Stimulated activated CD4-positive, alpha-beta T cell treated with anti-CD3 and anti-CD28 coated beads, Interleukin-1b, Interleukin-23, amount 100 ng/mL, for 1 hour (primary cell): ENCODE measurements at places on chromosomes 7 and 10.

DNA sequence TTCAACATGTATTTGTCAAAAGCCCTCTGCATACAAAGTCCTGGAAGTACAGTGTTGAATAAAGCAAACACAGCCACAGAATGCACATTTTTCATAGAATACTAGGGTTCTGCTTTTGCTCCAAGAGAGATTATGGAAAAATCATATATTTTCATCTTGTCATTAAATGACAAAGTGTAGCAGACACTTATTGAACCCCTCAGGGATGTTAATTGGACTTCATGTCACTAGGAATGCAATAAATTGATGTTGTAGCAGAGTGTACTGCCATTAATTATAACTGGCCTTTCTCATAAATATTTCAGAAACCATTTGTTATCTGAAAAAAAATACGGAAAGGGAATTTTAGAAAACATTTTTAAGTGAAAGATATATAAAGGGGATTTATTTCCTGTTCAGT lies 64.5 kb upstream of the TAC1 start:
- no peak for DNase-seq

- no peak for DNase-seq
These were observed 25.7 kb downstream of the HDAC9 start for GRCh38 chr7:18521236-18521589.

GRCh38 chr7:11133436-11133959 lies 159.8 kb downstream of the PHF14 start:
- no peak for DNase-seq

DNA sequence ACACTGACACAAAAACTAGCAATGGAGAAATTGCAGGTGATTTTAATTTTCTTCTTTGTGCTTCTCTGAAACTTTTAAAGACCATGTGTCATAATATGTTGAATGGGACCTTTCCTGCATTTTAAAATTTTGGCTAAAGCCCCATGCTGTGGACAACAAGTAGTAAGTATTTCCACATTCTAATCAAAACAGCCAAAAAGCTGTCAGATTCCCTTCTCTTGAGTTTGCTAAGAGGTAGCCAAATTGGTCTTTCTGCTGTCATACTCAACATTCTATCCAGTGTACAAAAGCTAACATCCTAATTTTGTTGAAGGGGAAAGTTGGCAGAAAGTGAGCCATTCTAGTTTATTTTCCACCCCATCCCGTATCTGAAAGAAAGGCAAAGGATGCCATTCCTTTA lies 447.6 kb downstream of the TFEC start:
- no peak for DNase-seq

DNA sequence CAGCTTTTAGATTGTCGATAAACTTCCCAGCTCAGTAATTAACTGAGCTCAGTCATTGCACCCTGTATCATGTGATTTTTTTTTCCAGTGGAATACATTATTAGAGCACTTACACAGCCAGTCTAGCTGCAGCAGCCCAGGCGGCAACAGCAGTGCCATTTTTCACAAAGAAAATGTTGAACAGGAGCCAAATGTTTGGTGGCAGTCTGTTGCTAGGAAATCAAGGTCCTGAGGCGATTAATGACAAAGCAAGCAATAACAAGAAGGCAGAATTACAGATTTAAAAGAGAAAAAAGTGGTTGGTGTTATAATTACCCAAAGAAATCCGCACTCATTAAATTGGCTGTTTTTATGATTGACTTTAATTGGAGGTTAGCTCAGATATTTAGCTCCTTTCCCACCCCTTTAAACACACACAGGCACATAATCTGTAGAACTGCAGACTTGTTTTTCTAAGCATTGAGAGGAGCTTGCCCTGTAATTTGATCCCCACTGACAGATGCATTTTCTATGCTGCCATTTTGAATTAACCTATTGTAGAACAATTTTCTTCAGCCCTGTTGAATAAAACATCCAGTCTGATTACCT lies 267.4 kb downstream of the ADK start:
- no peak for DNase-seq

- no peak for DNase-seq
These were observed 292.4 kb downstream of the ZWINT start for GRCh38 chr10:56068473-56069263.

DNA sequence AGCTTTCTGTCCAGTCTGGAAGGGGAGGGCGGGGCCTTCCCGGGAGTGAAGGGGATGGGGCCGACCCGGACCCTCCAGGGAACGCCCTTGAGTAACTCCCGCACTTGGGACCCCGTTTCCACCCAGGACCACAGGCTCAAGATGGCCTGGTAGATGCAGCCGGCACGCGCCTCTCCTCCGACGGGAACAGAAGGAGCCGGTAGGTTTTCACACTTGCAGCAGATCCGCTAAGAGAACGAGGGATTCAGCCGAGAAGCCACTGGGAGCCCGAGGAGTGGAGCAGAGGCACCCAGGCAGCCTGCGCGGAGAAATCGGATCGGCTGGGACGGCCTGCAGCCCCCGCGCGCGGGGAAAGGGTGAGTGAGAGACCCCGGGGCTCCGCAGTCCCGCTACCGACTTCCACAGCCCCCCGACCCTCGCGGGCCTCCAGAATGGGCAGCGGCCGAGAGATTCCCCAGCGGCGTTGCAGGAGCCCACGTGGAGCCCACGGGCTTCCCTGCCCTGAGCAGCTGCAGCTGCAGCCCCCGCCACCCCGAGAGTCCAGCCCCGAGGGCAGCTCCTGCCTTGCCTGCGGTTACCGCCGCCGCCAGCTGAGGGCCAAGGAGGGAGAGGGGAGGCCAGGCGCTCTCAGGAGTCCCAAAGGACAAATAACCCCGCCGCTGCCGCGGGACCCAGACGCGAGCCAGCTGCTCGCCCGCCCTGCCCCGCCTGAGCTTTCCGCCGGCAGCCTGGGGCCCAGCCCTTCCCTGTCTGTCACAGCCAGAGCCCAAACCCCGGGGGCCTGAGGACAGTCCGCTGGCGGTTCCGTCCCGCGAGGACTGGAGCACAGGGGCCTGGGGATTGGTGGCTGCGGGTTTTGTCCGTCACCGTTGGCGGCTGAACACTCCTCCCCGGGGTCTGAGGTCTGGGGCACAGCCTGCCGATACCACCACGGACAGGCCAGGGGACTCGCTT lies 21.8 kb downstream of the IFT22 start:
- DNase-seq = no peak

DNA sequence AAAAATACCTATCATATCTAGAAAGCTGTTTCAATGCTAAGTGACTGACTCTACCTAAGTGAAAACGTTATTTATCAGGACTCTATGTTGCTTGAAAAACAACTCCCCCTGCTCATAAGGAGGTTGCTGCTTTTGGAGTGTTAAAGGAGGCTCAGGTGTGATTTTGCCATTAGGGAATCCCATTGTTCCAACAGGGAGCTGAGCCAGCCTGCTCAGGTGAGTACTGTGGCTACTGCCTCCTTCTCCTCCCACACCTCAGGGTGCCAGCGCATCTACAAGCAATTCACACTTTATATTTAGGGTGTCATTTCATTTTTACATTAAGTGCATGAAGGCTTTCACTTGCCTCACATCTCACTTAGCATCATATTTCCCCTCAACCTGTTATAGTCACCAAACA lies 84.7 kb downstream of the SEM1 start:
- no peak for DNase-seq

- DNase-seq = no peak
These were observed 521.8 kb upstream of the DPP6 start for GRCh38 chr7:153530441-153530840.

GRCh38 chr10:52351914-52352330 lies 37.8 kb downstream of the DKK1 start:
- DNase-seq = no peak

GRCh38 chr7:155660758-155661093 lies 16.3 kb downstream of the RBM33 start:
- DNase-seq = no peak

- no peak for DNase-seq
These were observed 8.3 kb upstream of the RGS10 start for GRCh38 chr10:119550827-119551226.

GRCh38 chr10:19815731-19816410 lies 361 bp upstream of the PLXDC2 start:
- no peak for DNase-seq

DNA sequence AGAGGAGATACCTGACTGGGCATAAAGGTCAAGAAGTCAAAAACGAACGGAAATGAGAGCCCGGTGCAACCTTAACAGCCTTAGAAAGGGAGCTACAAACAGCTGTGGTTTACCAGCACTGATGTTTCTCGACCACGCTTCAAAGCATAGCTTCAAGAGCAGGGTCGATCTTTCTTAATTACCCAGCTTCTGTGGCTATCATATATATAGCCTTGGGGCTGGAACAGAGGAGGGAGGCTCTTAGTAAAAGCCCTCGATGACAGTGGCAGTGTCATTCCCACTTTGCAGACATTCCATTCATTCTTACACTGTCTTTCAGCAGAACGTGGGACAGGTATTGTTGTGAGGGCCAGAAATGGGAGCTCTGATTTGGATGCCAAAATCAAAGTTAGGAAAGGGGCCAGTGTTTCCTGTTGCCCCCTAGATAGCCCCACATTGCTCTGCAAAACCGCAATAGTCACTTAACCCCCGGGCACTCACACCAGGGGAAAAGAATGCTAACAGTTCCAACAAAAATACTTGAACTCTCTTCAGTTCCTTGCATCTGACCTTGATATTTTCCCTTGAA lies 141.5 kb downstream of the MTPAP start:
- DNase-seq = no peak

DNA sequence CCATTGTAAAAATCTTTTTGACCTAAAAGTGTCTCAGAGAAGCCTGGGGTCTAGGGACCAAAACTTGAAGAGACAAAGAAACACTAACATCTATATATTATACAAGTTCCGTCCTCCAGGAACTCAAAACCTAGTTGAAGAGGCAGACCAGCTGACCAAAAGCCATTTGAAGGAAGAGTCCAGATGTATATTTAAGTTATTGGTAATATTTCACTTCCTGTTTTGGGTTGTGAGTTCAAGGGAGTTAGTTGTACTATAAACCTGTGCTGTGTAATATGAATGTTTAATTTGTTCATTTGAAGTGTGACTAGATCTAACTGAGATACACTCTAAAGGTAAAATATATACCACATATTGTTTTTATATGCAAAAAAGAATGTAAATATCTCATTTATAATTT lies 45.0 kb downstream of the CDK1 start:
- no peak for DNase-seq

DNA sequence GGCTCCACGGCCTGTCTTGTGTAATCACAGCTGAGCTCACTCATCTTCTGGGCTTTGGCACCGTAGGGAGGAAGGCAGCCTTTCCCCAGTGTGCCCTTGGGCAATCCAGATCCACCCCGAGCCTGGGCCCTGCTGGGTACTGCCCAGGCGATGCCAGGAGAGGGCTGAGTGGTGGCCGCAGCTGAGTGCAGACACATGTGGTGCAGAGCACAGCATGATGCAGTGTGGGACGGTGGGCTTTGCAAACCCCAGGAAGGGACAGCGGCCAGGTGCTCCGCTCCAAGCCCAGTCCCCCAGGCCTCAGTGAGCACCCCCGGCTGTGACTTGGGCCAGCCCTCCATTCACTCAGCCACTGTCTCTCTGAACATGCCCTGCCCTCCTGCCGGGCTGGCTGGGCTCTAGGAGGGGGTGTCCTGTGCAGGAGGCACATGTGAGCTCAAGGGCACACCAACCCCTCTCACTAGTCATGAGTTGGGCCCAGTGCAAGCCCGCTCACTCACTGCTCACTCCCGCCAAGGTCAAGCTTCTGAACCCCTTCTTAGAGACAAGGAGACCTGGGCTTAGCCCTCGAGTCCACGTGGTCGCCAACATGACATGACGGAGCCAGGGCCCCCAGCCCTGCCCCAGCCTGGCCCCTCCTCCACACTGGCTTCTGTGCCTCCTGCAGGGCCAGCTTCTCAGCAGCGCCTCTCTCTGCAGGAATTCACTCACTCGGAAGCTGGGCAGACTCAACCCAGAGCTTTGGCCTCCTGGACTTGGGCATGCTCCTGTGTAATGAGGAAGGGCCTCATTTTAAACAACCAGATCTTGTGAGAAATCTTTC lies 77.5 kb upstream of the INSIG1 start:
- DNase-seq = no peak

DNA sequence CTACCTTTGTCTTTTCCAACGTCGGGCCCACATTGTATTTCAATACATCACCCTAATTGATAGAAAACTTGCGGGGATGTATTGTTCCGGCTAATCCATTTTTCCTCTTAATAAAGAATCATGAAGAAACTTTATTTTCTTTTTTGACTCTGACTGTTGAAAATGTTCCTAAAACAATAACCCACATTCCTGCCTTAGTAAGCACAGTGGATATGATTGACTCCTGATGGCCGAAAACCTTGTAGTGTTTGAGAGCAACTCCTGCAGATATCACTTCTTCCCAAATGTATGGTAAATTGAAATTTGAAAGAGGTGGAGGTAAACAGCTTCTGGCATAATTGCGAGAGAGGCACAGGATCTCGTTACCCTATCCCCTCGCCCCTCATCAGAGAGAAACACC lies 65.7 kb downstream of the BICC1 start:
- no peak for DNase-seq

DNA sequence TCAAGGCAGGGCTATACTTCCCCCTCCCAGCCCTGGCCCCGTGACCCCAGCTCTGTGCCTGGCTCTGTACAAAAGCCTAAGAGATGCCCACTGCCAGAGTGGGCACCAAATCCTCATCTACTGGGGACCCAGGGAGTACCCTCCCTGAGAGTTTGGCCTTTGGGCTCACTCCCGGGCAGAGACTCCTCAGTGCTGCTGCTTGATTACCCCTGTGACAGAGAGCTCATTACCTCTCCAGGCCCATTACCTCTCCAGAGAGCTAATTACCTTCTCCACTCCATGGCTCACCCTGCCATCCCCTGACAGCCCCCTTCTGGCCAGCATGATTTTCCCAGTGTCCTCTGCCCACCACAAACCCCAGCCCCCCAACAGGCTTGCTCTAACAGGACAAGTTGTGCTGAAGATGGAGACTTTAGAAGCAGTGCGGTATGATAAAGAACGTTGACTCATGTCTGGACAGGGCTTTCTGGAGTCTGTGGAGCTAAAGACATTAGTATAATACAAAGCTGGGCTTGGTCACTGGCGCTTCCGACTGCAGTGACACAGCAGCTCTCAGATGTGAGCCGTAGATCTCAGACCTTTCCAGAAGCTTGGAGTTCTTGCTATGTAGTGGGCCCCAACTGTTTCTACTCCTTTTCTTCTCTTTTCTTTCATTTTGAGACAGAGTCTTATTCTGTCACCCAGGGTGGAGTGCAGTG lies 111.3 kb upstream of the KCTD7 start:
- DNase-seq = no peak

DNA sequence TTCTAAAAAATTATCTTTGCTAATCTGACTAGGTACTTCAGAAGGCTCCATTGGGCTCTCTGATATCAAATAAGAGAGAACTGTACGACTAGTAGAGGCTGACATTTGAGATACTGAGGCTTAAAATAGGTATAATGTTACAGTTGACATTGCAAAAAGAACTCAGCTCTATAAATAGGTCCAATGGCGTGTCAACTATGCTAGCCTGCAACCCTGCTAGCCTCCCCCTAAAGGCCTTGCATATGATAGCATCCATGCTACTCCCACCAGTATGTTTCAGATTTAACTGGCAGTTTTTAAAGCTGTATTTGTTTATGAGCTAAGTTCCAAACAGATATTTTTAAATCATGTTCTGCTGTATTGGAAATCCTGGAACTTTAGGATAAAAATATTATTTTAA lies at the start of gene PPP1R3A:
Gene PPP1R3A, minus strand, starts transcription at position 64 of the 400 bp plus-strand sequence. Its CDS starts 13 bp downstream, at position 51.
- DNase-seq = no peak
